ENCODE measurements at places on chromosomes 2 and 18.

DNA sequence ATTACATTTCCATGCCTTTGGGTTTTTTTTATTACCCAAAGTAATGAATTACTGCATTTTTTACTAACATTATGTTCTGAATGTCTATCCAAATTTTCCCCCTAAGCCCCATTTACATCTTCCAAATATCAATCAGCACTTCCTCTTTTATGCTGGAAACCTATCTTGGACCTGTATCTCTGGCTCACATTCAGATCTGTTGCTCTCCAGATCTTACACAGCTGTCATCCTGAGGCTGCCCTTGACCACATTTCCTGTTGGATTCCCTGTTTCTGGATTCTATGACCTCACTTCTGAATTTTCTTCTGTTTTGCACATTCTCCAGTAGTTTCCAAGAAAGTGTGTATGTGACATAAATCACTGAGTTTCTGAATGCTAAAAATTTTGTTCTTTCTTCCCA lies 146.7 kb downstream of the PDE1A start:
- DNase-seq, result no peak

GRCh38 chr18:10792181-10792580 lies 266.4 kb downstream of the NAPG start:
- no peak for DNase-seq

GRCh38 chr18:24265502-24266064 lies 126.7 kb downstream of the CABYR start:
- no peak for DNase-seq

DNA sequence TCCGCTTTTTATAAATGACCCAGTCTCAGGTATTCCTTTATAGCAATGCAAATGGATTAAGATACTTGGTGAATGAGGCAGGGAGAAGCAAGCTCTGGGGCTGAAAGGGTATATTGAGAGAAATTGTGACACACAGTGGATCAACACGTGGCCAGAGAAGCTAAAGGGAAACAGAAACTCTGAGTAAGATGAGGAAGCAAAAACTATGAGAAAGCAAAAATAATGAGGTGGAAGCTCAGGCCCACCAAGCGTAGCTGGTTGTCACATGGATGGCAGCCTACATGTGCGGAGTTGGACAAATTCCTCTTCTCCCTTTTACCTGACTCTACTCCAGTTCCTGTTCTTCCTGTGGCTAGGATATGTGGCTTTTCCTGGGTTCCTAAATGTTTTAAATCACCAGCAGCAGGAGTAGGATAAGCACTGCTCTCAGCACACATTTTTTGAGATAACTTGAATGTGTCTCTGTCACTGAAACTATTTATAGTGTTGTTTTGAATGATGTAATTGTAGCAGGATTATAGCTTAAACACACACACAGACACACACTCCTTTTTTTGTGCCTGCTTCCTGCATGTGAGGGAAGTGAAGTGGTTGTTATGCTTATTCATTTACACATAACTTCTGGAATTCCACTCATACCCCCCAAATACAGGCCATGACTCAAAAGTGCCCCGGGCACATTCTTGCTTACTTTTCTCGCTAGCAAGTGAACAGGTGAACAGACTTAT lies 30.1 kb upstream of the EPC2 start:
- peak; percentile 32 for DNase-seq

GRCh38 chr18:75264195-75264594 lies 53.6 kb downstream of the TSHZ1 start:
- no peak for DNase-seq

DNA sequence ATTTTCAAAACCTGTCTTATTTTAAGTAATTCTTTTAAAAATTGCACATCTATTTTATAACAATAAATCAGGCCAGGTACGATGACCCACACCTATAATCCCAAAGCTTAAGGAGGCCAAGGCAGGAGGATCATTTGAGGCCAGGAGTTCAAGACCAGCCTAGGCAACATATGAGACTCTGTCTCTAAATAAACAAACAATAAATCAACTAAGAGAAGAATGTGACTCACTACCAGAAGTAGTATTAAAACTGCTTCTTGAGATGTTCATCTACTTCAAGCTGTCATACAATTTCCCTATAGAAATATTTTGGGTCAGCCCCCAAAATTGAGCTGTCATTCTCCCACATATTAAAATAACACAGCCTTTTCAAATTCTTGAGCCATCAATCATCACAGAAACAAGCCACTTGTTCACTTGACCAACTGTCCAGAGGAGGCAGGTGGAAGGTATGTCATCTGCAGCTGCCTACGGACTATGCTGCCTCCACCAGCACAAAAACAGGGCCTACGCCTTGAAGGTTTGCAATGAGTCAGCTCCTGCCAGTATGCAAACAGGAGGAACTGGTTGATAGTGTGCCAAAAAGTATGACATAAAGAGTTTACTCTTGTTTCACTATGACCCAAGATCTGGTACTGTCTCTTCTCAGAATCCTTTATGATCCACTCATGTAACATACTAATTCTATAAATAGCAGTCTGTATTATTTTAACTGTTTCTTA lies 33.6 kb downstream of the KIDINS220 start:
- DNase-seq, result no peak

- no peak for DNase-seq
Observed at GRCh38 chr18:79625195-79625923, 54.2 kb upstream of the CTDP1 start.

DNA sequence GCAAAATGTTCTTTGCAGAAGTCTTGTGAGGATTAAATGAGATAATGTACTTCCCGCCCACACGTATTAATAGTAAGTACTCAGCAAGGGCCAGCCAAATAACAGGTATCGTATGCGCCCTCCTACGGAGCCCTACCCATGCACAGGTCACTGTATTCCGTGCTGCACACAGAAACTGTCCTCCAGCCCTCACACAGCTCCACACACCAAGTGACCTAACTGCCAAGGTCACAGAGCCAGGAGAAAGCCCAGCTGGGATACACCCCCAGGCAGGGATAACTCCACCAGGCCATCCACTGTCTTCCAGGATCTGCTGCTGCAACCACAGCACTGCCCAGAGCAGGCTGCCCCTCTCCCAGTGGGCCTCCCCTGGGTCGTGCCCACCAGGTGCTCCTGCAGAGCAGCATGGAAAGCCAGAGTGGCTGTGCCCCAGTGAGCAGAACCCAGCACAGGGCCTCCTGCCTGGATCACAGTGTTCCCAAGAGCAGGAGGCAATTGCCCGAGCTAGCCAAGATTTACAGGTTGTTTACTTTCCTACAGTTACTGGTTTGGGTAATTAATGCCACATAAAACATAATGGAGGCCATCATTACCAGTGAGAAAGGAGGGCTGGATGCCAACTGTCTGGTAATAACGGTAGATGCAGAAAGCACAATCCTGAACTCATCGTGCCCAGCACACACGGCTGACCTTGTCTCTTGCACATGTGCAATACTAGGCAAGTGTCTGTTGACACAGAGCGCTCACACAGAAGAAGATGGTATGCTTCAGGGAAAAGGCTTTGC lies 24.4 kb downstream of the TFCP2L1 start:
- no peak for DNase-seq

DNA sequence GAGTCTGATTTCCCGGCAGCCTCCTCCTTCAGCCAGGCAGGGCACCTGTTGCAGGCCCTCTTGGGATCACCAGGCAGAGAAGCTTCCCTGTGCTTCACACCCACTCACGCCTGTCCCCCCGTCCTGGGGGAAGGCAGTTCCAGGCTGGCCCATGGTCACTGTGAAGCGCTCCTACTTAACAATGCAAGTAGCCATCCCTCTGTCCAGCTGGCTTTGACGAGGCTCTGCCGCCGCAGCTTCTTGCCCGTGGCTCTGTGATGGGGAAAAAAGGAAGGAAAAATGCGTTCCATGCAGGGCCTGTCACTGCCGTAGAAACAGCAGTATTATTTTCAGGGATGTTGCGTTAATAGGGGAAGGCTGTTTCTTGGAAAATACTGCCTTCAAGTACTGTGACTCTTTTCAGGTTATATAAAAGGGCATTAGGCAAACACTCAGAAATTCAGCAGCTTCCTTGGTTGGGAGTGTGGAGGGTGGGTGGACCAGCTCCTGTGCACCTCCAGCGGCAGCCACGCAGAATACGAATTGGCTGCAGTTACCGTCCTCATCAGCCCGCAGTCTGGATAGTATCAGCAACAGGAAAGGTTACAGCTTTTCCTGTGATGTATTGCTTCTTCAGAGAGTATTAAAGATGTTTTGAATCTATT lies 232.3 kb downstream of the KLHL29 start:
- peak; percentile 31 for DNase-seq

DNA sequence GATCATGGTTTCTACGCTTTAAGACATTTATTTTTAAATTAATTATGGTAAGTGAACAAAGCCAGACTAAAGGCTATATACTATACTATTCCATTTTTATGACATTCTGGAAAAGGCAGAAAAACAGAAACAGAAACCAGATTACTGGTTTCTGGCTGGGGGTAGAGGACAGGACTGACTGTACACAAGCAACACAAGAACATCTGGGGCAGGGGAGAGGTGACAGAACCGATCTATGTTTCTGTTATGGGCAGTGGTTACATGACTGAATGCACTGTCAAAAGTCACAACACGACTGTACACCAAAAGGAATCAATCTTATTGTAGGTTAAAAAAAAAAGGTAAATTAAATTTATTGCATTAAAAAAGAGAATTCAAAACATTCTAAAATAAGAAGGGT lies 64.7 kb downstream of the PTPN2 start:
- no peak for DNase-seq

DNA sequence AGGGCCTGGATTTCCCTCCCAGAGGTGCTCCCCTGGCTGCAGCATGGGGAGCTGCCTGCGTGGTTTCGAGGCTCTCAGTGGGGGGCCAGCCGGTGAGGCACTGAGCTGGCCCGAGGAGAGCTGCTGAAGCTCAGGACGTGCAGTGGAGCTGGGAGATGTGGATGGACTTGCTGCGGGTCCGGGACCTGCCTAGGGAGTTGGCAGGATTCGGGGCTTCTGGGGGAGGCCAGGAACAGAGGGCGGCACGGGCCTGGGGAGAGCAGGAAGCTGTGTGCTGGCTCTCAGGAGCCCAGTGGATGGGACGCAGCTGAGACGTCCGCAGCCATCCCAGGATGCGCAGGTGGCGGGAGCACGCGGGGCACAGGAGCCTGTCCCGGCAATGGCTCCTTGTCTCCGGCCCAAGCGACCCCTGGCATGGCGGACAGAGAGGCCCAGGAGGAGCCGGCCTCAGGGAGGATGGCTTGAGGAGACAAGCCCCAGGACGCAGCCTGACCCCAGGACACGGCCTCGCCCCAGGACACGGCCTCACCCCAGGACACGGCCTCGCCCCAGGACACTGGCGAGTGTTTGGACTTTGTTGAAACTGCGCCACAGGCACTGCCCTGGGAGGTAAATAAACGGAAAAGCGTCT lies 116.1 kb downstream of the NFATC1 start:
- DNase-seq, result no peak

DNA sequence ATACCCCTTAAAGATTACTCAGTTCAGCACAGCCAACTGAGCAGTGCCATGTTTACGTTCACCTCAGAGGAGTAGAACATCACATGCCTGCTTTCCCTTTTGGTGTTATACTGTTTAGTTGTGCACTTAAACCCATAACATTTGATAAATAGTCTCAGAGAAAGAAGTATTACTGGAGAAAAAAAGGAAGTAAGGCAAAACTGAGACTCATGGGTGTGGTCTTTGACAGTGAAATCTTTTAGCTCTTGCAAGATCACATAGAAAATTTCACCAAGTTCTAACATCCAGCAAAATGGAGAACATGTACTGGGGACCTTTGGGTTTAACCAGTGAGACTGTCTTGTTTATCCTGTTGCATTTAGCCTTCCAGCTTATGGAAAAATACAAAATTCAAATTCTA lies 5.6 kb downstream of the TANK start:
- no peak for DNase-seq

GRCh38 chr2:218981390-218981880 lies 3.5 kb downstream of the FEV start:
- DNase-seq, result no peak

GRCh38 chr18:77263466-77263763 lies 13.8 kb downstream of the GALR1 start:
- DNase-seq, result no peak

All from hippocampal formation (tissue), 2 donors.